Occipital lobe (tissue), 3 donors: ENCODE measurements at places on chromosomes 16 and 17. TPM values are rescaled to one million over a fixed set of nuclear protein-coding genes. Genes with fewer than 3 reads are reported as not detected.

GRCh38 chr16:51453251-51453650 is 302.2 kb upstream of the SALL1 start:
- DNase-seq = no peak

GRCh38 chr17:17496189-17497064 is at the start of gene RASD1:
Gene RASD1 (minus strand): TSS chr17:17496395. CDS start chr17:17496181, 214 bp downstream.
- DNase-seq = peak; percentile 85

The GP1BA gene
- total RNA-seq = not detected

DNA sequence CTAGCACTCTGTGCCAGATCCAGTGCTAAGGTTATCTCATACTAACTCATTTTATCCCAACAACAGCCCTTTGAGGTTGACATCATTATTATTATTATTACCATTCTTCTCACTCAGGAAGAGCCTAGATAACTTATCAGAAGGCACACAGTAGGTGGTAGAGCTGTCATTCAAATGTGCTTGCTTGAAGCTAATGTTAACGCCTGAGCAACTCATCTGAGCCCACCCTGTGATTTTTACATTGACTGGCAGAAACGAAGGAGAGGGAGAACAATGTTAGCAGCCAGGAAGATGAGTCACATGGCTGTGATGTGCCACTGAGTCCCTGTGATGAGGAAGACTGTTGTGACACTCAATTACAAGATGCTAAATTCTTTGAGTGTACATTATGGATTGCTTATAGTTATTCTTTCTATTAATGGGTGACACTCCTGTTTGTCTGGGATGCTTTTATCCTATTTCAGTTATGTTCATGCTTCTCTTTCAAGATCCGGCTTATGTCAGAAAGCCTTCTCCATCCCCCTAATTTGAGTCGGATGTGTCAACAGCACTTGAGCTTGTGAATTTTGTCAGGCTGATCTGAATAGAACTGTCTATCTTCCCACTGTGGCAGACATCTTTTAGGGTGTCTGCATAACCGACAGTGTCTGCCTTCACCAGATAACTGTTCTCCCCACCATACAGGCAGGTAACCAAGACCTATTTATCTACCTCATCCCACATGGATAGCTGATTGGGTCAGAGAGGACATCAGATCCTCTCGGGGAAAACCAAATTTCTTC is 426.4 kb downstream of the CA10 start:
- no peak for DNase-seq

The RPH3AL gene
- total RNA-seq = 1.1 TPM

The HOXB5 gene
- not detected for total RNA-seq

DNA sequence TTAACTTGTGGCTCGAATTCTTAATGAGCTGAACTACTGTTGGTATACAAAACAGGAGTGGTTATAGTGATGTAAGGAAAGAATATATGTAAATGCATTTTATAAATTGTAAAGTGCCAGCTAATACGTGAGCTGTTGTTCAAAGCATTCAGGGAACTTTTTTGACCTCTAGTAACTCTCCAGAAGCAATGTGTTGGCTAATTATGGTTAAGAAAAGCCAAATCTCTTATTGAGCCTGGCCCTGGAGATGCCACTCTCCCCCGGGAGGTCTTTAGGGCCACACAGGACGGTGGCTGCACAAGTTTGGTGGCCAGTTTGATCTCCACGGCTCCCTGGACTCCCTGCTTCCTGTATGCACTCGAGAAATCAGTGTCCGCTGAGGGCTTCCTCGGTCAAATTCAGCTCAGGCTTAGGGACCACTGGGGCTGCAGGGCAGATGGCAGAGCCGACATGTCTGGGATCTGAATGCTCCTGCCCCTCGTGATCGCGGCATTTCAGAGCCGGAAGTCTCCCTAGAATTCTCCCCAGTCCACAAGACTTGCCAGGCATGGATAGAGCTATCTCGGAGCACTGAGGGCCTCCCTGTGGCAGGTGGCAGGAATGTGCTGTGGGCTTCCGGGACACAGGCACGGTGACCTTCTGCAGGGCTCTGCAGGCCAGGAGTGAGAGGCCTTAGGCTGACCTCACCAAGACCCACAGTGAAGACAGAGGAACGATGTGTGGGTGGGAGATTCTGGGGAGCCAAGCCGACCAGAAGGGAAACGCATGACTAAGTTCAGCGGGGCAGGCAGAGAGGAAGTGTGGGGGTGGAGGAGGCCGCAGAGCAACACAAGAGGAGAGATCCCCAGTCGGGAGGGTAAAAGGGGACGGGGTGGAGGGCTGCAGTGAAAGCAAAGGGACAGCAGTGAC is 18.6 kb upstream of the PITPNM3 start:
- no peak for DNase-seq

GRCh38 chr16:78925083-78925767 is 675.3 kb downstream of the MAF start:
- DNase-seq = no peak

- no peak for DNase-seq
These were observed 57.7 kb upstream of the RBFOX3 start for GRCh38 chr17:79668344-79669250.

GRCh38 chr16:88584676-88585075 is 14.5 kb downstream of the ZC3H18 start:
- DNase-seq = no peak

GRCh38 chr17:70613681-70614080 is 444.3 kb downstream of the KCNJ2 start:
- no peak for DNase-seq

DNA sequence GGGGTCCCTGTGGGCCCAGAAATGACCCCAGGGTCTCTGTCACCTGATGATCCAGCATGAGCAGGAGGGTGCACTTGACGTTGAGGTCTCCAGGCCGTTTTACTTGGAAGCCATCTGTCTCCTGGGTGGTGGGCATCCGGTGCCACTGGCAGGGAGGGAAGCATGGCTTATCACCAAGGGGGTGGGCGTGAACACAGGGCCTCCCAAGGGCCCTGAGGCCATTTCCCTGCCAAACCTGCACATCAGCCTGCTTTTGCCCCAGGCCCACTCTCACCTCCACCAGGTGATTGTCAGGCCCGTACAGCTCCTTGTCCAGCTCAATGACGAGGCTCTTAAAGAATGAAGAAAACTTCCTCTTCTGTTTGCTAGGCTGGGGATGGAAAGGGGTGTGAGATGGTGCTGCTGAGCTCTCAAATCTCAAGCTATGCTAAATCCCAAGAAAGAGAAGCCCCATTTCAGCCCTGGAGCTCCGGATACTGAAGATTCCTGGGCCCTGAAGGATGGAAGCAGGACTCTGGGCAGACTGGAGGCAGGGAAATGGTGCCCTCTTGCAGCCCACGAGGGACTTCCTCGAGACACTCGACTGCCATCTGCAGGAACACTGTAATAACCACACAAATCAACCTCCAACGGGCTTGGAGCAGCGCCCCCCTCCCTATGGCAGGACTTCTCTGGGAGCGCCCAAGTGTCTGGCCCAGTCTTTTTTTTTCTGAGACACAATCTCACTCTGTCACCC is 7.1 kb upstream of the FTSJ3 start:
- no peak for DNase-seq

DNA sequence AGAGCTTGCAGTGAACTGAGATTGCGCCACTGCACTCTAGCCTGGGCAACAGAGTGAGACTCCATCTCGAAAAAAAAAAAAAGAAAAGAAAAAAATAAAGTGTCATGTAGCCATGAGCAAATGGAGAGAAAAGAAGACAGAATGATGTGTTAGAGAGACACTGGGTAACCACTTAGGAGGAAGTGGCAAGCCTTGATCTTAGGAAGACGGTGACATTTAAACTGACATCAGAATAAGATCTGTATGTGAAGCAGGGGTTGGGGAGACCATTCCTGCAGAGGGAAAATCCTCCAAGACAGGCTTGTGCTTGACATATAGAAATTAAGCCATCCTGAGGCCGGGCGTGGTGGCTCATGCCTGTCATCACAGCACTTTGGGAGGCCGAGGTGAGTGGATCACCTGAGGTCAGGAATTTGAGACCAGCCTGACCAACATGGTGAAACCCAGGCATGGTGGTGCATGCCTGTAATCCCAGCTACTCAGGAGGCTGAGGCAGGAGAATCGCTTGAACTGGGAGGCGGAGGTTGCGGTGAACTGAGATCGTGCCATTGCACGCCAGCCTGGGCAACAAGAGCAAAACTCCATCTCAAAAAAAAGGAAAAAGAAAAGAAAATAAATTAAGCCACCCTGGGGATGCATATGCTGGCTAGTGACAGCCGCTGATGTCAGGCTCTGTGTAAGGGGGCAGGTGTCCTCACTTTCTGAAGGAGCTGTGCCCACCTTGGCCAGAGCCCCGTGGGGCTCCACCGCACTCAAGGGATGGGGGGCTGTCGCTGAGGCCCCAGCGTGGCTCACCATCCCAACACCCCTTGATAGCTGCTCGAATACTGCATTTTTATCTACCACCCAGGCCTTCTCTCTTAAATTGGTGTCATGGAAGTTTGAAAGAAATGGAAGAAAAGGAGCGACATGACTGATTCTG is 13.1 kb upstream of the CYB5B start:
- DNase-seq = no peak

- DNase-seq = no peak
These were observed 113.2 kb upstream of the IRX5 start for GRCh38 chr16:54817432-54817831.

The TSNAXIP1 gene
- 3.7 TPM for total RNA-seq

DNA sequence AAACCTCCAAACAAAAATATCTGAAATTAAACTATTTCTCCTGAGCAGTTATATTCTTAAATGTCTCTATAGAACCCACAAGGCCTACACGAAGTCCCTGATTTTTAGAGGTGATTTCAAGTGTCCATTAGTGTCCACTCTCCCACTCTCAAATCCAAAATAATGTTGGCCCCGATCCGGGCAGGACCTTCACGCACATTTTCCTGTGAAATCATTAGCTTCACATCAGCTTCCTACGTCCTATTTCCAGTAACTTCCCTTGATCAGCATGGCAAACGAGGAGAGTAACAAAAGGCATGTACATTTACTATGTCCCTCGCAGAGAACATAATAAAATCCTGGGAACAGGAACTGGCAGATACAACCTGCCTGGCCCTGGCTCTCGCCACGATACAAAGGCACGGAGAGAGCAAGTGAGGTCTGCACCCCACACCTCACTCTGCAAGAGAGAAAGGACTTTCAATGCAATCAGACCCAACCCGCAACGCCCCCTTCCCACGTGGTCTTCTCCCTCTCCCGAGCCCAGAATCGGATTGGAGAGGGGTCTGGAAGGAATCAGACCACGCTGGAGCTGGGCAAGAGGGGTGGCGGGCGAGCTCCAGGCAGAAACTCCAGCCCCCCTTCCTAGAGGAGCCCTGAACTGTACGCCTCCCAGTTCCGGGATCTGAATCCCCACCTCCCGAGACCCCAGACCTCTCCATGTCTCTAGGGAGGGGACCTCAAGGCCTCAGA is 17.5 kb upstream of the C17orf78 start:
- peak; percentile 52 for DNase-seq

- DNase-seq = no peak
These were observed 36.7 kb upstream of the CIBAR2 start for GRCh38 chr16:85148931-85149330.

The STRADA gene
- 27.8 TPM for total RNA-seq

DNA sequence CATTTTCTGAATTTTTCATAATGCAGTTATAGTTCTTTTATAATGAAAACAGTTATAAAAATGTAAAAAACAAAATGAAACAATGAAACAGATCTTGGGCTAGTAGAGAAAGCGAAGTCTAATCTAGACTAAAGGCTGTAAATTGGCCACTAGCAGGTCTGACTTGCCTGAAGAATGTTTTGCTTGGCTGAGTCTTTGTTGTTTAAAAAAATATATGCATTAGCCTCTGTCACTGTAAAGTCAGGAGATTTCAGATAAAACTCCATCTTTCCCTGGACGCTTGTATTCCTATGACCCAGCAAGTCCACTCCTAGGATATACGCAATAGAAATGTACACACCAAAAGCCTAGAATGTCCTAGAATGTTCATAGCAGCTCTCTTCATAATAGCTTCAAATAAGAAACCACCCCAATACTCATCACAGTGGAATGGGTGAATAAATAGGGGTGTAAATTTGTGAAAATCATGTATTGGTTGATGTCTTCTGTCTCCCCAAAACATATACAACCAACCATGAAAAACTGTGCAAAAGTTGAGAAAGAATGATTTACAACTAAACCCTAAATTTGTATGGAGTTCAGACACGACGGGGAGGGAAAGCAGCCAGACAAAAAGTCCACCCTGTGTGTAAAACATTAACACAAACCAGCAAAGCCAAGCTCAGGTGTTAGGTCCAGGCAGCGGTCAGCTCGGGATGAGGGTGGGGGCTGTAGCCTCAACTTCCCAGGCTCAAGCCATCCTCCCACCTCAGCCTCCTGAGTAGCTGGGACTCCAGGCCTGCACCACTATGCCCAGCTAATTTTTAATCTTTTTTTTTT is 37.7 kb upstream of the MEAK7 start:
- DNase-seq = no peak

- no peak for DNase-seq
These were observed 187.0 kb downstream of the ZFHX3 start for GRCh38 chr16:72860726-72861562.

GRCh38 chr17:2700491-2701141 is 10.9 kb downstream of the CLUH start:
- no peak for DNase-seq

DNA sequence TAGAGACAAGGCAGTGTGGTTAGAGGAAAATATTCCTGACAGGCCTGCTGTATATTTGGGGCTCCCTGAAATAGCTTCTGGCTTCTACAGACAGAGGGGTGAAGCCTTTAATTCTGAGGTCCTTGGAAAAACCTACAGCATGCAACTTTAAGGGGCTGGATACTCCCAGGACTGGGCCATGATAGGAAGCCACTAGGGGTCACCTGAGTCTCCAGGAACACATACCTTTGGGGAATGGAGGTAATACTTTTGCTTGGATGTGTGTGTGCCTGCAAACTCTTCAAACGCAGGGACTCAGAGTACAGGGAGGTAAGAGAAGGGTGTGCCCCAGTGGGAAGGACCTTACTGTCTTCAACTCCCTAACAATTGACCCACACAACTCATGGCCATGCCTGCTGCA is 4.1 kb downstream of the ASIC2 start:
- DNase-seq = no peak

The P2RX1 gene
- not detected for total RNA-seq

DNA sequence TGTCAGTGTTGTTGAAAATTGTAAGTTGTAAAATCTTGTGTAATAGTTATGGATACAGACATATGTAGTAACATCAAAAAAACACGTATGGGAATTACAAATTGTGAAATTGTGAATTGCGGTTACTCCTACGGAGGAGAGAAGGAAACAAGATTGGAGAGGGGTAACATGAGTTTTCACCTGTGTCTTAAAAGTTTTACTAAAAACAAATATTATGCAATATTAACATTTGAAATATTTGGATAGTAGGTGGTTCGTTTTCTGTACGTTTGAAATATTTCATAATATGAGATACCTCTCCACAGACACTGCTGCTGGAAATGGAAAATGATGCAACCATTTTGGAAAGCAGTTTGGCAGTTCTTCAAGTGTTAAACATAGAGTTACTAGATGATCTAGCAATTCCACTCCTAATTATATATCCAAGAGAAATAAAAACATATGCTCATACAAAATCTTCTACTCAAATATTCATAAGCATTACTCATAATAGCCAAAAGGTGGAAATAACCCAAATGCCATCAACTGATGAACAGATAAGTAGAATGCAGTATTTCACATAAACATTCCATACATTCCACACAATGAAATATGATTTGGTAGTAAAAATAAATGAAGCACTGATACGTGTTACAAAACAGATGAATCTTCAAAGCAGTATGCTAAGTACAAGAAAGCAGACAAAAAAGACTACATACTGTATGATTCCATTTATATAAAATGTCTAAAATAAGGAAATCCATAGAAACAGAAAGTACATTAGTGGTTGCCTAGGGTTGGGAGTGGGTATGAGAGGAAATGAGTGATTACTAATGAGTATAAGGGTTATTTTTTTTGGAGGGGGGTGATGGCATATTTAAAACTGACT is 40.7 kb upstream of the ABCA10 start:
- no peak for DNase-seq

- DNase-seq = no peak
These were observed 42.0 kb downstream of the CDK5R1 start for GRCh38 chr17:32528825-32529224.
